ENCODE measurements at places on chromosomes 2 and 18.

DNA sequence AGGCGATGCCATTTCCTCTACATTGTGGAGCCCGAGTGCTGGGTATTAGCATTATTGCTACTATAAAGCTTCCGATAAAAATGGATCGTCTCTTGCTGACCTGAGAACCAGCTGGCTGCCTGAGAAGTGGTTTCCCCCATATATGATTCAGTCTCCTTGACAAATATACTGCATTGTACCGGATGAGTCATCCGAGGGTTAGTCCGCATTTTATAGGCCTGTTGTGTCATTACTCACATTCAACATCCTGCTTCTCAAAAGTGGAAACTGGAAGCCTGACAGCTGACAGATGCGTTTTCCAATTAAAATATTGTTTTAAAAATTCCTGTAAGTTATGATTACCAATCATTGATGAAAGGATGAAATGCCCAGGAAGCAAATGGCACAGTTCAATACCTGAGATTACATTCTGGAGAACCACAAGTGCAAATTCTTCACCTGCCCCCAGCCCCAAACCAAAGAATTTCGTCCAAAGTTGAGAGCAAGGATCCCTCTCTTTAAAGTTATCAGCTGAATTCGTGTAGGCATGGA lies 65.7 kb downstream of the SPRED2 start:
- DNase-seq, result peak; percentile 100

- peak; percentile 35 for DNase-seq
These were observed 199.4 kb downstream of the SATB2 start for GRCh38 chr2:199258291-199258690.

DNA sequence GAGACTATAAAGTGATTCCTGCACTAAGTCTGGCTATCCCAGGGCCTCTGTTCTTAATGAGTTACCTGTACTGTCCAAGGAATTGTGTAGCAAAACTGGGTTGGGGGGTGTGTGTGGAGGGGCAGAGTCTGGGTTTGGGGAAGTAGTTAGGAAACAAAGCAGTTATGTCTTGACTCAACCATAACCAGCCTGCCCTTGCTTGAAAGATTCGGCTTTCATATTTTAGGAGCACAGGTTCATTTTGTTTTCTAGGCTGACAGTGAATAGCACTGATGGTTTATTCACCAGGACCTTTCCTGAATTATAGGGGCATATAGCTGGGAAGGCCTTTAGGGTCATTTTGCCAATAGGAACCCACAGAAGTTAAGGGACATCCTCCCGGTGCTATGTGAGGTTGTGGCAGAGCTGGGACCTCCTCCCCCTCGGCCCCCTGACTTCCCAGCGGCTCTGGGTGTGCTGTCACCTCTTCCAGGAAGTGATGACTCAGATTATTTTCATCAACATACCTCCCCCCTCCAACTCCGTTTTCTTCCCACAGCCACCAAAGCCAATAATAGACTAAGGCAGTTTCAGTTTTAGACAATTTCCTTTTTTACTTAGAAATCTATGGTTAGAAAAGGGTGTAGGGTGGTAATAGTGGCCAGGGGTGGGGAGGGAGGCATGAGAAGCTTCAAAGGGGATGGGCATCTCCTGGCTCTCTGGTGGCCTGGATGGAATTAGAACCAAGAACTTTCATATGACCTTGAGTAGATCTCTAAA lies 44.8 kb downstream of the SETBP1 start:
- peak; percentile 64 for DNase-seq

- DNase-seq, result no peak
These were observed 60.9 kb downstream of the LOXHD1 start for GRCh38 chr18:46596119-46596518.

DNA sequence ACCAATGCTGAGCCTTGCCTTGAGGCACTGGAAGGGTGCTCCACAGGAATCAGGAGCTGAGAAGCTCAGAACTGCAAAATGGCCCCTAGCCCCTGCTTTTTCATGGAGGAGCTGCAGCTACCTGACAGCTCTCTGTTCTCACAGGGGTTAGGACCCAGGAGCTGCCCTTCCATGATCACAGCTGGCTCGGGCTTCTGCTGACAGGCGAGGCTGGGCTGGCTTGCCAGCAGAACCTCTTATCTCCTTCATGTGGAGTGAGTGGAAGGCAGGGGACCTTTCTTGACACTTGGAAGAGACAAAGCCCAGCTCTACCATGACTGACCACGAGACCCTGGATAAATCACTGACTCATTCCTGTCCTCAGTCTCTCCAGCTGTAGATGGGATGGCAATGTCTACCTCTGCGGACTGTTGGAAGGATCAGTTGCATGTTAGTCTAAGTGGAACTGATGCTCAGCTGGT lies 113.4 kb downstream of the CAPN13 start:
- no peak for DNase-seq

DNA sequence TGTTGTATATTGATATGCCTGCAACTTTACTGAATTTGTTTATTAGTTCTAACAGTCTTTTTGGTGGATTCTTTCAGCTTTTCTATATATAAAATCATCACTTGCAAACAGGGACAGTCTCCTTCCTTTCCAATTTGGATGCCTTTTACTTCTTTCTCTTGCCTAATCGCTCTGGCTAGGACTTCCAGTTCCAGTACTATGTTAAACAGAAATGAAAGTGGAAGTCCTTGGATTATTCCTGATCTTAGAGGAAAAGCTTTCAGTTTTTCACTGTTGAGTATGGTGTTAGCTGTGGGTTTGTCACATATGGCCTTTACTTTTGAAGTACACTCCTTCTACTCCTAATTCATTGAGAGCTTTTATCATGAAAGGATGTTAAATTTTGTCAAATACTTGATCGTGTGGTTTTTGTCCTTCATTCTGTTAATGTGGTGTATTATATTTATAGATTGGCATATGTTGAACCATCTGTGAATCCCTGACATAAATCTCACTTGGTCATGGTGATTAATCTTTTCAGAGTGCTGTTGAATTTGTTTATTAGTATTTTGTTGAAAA lies 52.9 kb downstream of the REL start:
- no peak for DNase-seq

GRCh38 chr2:69292256-69292655 lies 94.8 kb downstream of the GFPT1 start:
- DNase-seq, result no peak

- DNase-seq, result no peak
These were observed 109.0 kb downstream of the STK39 start for GRCh38 chr2:168138374-168138773.

GRCh38 chr2:1546023-1546591 lies 132.8 kb downstream of the TPO start:
- DNase-seq, result peak; percentile 68

- DNase-seq, result no peak
These were observed 56.0 kb downstream of the BOD1L2 start for GRCh38 chr18:57202881-57203280.

- DNase-seq, result no peak
These were observed 77.8 kb upstream of the ARHGAP15 start for GRCh38 chr2:143051465-143051864.

- DNase-seq, result no peak
These were observed 87.3 kb upstream of the PPP1CB start for GRCh38 chr2:28664120-28664842.

GRCh38 chr2:16608661-16609643 lies 56.7 kb downstream of the CYRIA start:
- DNase-seq, result peak; percentile 56

DNA sequence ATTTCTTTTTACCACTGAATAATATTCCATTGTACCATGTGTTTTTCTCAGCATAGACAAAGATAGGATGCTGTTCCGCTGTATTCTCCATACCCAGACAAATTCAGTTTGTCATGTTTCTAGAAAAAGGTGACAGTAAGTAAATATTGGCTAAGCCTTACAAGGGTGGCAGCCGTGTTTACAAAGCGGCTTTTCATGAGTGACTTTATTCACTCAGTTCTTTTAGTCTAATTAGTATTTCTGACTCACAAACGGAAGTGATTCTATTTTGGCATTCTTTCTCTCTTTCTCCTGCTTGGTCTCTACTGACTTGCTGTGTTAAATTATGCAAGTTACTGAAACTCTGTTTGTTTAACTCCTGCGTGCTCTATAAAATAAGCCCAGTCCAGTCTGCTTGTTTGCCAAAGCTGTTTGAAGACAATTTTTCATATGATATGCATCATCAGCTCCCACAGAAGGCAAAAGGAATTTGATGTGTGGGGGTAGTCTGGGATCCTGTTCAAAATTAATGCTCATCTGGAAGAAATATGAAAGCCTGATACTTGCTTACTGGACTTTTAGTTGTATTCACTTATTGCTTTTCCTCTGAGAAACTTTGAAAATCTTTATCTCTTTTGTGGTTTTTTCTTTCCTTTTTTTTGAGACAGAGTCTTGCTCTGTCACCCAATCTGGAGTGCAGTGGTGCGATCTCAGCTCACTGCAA lies 2.3 kb upstream of the PLEKHH2 start:
- DNase-seq, result peak; percentile 47

GRCh38 chr2:241121008-241121407 lies 18.9 kb upstream of the MTERF4 start:
- no peak for DNase-seq

DNA sequence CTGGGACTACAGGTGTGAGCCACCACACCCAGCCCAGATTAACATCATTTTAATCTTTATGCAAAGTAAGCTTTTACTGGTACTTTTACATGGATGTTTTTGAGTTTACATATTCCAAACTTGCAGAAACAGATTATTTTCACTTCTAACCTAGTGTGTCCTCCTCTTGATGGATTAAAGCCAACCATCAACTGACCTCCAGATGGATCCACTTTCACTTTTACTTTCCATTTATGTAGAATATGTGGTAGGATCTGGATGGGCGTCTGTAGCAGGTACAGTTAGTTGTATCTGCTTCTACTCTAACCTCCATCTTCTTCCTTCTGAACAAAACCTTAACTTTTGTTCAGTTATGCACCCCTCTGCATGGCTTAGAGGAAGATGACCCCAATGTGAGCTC lies 264.1 kb downstream of the CDH20 start:
- no peak for DNase-seq

- DNase-seq, result no peak
These were observed 21.3 kb downstream of the PRKAG3 start for GRCh38 chr2:218810256-218810655.

Measured in ELR (cell line).